PC-9 (cell line): ENCODE measurements at places on chromosomes 5 and 9.
A peak's percentile ranks its signal among the peaks of the same experiment; 100 is the strongest.

DNA sequence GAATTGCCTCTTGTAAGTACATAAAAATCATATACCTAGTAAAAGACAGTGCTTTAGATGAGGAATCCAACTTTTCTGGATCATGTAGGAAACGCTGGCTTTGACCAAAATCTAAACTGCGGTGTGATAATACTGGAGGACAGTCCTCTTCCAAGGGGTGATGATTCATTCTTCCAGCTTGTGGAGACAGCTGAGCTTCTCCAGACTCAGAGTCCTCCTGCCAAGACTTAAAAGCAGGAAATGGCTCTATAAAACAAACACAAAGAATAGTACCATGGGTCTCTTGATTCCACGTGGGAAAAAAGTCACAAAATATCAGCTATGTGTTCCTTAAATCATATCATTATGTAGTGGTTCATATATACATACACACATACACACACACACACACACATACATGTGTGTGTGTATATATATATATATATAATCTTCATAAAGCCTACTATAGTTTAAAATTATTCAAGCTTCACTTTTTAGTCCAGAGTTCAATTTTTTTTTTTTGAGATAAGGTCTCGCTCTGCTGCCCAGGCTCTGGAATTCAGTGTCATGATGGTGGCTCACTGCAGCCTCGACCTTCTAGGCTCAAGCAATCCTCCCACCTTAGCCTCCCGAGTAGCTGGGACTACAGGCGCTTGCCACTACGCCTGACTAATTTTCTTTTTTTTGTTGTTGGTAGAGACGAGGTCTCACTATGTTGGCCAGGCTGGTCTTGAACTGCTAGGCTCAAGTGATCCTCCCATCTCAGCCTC is 65.0 kb downstream of the PKD2L2 start:
- no peaks in the 10 kb centered on the region for H3K4me1 ChIP-seq
- H3K4me3 ChIP-seq, result no peak overlapping the region
- H3K27ac ChIP-seq, result no peak overlapping the region
- no peaks in the 10 kb centered on the region for H3K27me3 ChIP-seq

GRCh38 chr5:172171118-172171517 is 16.9 kb downstream of the STK10 start:
- no peaks in the 10 kb centered on the region for H3K27me3 ChIP-seq
- no peaks in the 10 kb centered on the region for H3K4me1 ChIP-seq
- no peak overlapping the region for H3K4me3 ChIP-seq
- H3K27ac ChIP-seq, result no peak overlapping the region
- no peak for DNase-seq
- H3K36me3 ChIP-seq, result no peaks in the 10 kb centered on the region

GRCh38 chr9:12968093-12968492 is 193.3 kb downstream of the LURAP1L start:
- no peaks in the 10 kb centered on the region for H3K27me3 ChIP-seq
- H3K27ac ChIP-seq, result no peak overlapping the region
- H3K4me1 ChIP-seq, result no peaks in the 10 kb centered on the region
- DNase-seq, result no peak
- H3K36me3 ChIP-seq, result no peaks in the 10 kb centered on the region

- no peaks in the 10 kb centered on the region for H3K36me3 ChIP-seq
- H3K27me3 ChIP-seq, result peaks cover 63% of the 10 kb centered on the region
- no peak for DNase-seq
- no peaks in the 10 kb centered on the region for H3K4me1 ChIP-seq
- H3K27ac ChIP-seq, result no peak overlapping the region
Observed at GRCh38 chr9:126528111-126528510, 85.6 kb upstream of the LMX1B start.

GRCh38 chr5:168422431-168422830 is 63.8 kb upstream of the RARS1 start:
- no peak for DNase-seq
- peaks cover 17% of the 10 kb centered on the region for H3K36me3 ChIP-seq
- no peaks in the 10 kb centered on the region for H3K4me1 ChIP-seq

- DNase-seq, result no peak
- peak overlapping the region; percentile 83 for H3K4me3 ChIP-seq
Observed at GRCh38 chr9:89497257-89497963, 503 bp downstream of the SEMA4D start.

DNA sequence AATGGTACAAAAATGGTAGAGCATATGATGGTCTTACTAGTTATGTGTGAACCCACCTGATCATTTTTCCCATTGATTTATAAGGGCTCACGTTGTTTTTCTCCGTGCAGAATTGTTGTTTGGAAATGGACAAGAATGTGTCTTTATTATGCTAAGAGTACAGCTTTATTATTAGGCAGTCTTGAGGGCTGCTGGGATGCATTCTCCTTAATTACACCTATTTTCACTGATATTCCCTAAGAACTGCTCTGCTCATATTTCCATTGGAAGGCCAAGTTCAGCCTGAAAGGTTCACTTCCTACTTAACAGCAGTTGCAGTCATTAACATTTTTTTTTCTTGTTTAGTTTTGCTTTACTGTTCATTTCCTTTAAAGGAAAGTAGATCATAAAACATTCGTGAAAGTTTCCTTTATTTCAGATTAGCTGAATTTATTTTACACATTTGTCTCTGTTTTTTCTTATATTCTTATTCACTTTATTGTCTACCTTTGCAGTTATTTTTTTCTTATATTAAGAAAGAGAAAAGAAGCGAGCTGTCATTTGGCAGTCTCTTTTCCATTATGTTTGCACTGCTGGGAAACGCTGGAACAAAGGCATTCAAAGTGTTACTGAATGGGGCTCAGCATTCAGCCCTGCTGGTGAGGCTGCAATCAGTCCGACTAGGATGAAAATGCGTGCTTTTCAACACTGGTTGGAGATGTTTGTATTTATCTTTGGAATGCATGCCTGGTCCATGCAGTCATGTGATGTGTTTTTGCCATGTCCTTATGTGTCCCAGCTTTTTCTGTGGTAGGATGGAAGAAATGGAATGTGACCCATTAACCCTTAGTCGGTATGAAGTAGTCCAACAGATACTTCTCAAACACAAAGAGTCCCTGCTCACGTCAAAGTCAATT is 602.7 kb upstream of the ZNF608 start:
- H3K36me3 ChIP-seq, result no peaks in the 10 kb centered on the region
- DNase-seq, result no peak
- H3K27me3 ChIP-seq, result no peaks in the 10 kb centered on the region
- H3K4me3 ChIP-seq, result no peak overlapping the region

GRCh38 chr5:164277720-164278119 is 772.3 kb downstream of the MAT2B start:
- 0 out of 2 replicates have a peak, but pooled peaks cover 3% of the 10 kb centered on the region for H3K4me1 ChIP-seq
- H3K4me3 ChIP-seq, result no peak overlapping the region
- H3K36me3 ChIP-seq, result no peaks in the 10 kb centered on the region

- H3K27ac ChIP-seq, result no peak overlapping the region
- DNase-seq, result peak; percentile 68
- peaks cover 20% of the 10 kb centered on the region for H3K4me1 ChIP-seq
- no peaks in the 10 kb centered on the region for H3K27me3 ChIP-seq
- H3K36me3 ChIP-seq, result no peaks in the 10 kb centered on the region
Observed at GRCh38 chr5:138655530-138656190, 80.5 kb upstream of the HSPA9 start.

DNA sequence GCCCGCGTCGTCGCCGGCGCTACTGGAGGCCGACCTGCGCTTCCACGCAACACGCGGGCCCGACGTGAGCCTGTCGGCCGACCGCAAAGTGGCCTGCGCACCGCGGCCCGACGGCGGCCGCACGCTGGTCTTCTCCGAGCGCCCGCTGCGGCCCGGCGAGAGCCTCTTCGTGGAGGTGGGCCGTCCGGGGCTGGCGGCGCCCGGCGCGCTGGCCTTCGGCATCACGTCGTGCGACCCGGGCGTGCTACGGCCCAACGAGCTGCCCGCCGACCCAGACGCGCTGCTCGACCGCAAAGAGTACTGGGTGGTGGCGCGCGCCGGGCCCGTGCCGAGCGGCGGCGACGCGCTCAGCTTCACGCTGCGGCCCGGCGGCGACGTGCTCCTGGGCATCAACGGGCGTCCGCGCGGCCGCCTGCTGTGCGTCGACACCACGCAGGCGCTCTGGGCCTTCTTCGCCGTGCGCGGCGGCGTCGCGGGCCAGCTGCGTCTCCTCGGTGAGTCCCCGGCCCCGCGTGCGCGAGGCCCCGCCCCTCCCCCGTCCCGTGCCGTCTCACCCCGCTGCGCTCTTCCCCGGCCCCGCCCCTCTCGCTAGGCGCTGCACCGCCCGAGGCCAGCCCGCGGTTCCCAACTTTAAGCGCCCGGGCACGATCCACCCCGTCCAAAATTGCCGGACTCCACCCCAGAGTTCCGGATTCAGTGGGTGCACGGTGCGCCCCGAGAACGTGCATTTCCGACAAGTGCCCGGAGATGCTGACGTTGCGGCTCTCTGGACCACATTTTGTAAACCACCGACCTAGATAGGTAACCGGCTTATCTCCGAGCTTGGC is 42.8 kb downstream of the NEURL1B start:
- no peak overlapping the region for H3K4me3 ChIP-seq
- H3K27ac ChIP-seq, result no peak overlapping the region
- peaks cover 32% of the 10 kb centered on the region for H3K4me1 ChIP-seq
- H3K27me3 ChIP-seq, result no peaks in the 10 kb centered on the region
- no peak for DNase-seq

GRCh38 chr9:122015170-122015821 is 77.8 kb downstream of the TTLL11 start:
- H3K27ac ChIP-seq, result no peak overlapping the region
- DNase-seq, result no peak
- no peaks in the 10 kb centered on the region for H3K27me3 ChIP-seq
- H3K36me3 ChIP-seq, result no peaks in the 10 kb centered on the region

DNA sequence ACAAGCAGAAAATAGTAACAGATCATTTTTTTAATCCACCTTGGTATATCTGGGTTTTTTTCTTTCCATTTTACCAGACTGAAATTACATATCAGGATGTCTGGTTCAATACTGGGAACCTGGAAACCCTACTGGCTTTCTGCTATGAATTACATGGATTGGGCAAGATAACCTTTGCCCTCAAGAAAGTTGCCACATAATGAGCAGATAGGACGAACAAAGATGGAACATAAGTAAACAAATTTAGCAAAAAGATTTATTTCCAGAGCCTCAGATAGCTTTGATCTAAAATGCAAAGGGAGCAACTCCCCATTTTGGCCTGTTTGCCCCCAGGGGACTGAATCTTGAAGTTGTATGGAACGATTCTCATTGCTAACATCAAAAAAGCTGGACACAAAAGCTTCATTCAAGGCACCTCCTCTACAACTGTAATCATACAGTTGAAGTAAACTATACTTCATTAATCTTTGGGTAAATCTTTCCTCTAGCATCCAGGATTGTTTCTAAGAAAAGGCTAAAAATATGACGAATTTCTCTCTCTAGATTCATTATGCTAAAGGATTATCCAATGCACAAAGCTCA is 131.6 kb upstream of the PTGER4 start:
- no peak for DNase-seq
- H3K27me3 ChIP-seq, result no peaks in the 10 kb centered on the region
- no peak overlapping the region for H3K4me3 ChIP-seq

DNA sequence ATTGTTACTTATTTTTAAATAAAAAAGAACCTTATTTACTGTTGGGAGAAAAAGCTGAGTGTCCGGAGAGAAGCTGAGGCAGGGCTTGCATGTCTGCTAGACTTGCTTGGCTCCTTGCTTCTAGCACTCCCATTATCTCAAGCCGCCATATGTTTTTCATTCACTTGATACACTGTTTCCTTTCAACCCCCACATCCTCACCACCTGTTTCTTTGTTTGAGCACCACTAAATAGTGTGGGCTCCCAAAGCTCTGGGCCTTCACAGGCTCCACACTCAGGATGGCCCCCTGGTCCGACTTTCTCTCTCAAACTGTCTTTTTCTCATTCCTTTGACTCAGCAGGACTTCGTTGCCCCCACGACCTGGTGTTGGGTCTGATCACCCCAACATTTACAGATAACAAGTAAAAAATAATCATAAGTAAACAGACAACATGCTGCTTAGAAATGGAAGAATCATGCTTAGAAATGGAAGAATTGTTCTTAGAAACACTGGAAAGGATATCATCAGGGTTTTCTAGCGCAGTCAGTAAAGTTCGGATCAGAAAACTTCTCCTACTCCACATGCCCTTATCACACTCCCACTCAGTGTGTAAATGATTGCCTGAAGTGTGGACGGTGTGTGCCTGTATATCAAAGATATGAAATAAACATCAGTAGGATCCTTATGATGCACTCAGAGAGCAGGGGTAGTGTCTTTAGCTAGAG is 58.5 kb downstream of the APTX start:
- H3K4me3 ChIP-seq, result no peak overlapping the region
- H3K36me3 ChIP-seq, result no peaks in the 10 kb centered on the region
- no peaks in the 10 kb centered on the region for H3K4me1 ChIP-seq
- H3K27ac ChIP-seq, result no peak overlapping the region

DNA sequence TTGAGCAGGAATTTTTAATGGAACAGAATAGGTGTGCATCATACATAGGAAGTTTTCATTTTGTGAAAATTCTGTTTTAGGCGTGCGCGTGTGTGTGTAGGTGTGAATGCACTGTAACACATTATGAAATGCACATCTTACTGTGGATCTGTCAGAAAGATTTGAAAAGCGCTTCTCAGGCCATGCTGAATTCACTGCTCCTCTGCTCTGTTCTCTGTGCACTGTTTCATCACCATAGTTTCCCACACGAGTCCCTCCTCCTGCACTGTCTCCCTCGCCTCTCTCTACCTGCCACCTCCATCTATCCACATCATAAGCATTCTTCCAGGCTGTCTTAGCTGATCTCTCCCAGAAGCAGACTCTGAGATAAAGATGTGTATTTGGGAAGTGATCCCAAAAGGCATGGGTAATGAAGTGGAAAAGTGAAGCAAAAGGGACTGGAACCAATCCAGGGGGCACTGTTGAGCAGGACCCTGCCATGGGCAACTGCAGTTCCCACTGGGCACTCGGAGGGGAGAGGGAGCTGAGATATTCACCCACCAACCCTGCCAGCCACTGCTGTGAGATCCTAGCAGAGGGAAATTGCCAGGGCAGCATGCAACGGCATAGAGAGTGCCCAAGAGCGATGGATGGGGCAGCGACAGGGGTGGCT is 65.9 kb downstream of the GABBR2 start:
- DNase-seq, result no peak
- no peaks in the 10 kb centered on the region for H3K36me3 ChIP-seq
- H3K27ac ChIP-seq, result no peak overlapping the region
- H3K4me1 ChIP-seq, result no peaks in the 10 kb centered on the region

DNA sequence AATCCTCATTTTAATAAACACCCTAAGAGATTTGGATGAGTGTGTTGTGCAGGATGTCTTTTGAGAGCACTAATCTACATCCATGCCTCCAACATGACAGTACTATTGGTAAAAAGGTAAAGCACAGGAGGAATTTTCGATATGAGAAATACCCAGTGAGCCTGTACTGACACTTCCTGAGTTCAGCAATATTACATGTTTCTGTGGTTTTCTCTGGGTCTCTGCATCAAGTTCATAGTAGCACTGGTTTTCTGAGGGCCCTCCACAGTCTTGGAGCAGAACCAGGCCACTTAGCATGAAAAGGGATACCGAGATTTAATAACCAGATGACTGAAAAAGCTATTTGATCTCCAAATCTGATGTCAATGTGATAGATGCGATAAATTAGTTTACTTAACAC is 524.1 kb downstream of the TMEM38B start:
- no peak for DNase-seq
- no peaks in the 10 kb centered on the region for H3K36me3 ChIP-seq
- H3K4me3 ChIP-seq, result no peak overlapping the region
- H3K4me1 ChIP-seq, result no peaks in the 10 kb centered on the region
- no peak overlapping the region for H3K27ac ChIP-seq

GRCh38 chr5:14594378-14595074 is 12.9 kb downstream of the OTULINL start:
- H3K27me3 ChIP-seq, result no peaks in the 10 kb centered on the region
- DNase-seq, result no peak
- H3K4me1 ChIP-seq, result no peaks in the 10 kb centered on the region
- no peak overlapping the region for H3K4me3 ChIP-seq
- H3K27ac ChIP-seq, result no peak overlapping the region
